ENCODE measurements at places on chromosomes 3 and 15. TPM values are rescaled to one million over a fixed set of nuclear protein-coding genes. Genes with fewer than 3 reads are reported as not detected.

CHRFAM7A gene
- 5.0 TPM for total RNA-seq

REC114 gene
- total RNA-seq, result not detected

COL8A1 gene
- 13.0 TPM for total RNA-seq

CYP1A2 gene
- not detected for total RNA-seq

SLC6A20 gene
- total RNA-seq, result 0.06 TPM

ARHGEF26 gene
- 12.0 TPM for total RNA-seq

CCR2 gene
- total RNA-seq, result 4.7 TPM

ROBO2 gene
- total RNA-seq, result 61.7 TPM

PSMA4 gene
- total RNA-seq, result 109 TPM

GFM1 gene
- total RNA-seq, result 68.3 TPM

ZDHHC19 gene
- total RNA-seq, result 1.1 TPM

C15orf40 gene
- total RNA-seq, result 48.6 TPM

GXYLT2 gene
- 26.6 TPM for total RNA-seq

GPR62 gene
- total RNA-seq, result 0.06 TPM

MASP1 gene
- total RNA-seq, result 8.5 TPM

RTP3 gene
- not detected for total RNA-seq

GOLGA6B gene
- total RNA-seq, result 0.23 TPM

BUB1B gene
- total RNA-seq, result 16.1 TPM

ZNF662 gene
- total RNA-seq, result 16.9 TPM

MUC4 gene
- total RNA-seq, result 0.47 TPM

SLTM gene
- 114 TPM for total RNA-seq

CHST13 gene
- total RNA-seq, result 7.9 TPM

CFAP92 gene
- total RNA-seq, result 0.70 TPM

ITIH4 gene
- 10.7 TPM for total RNA-seq

KCNMB3 gene
- 3.0 TPM for total RNA-seq

SOX2 gene
- 0.29 TPM for total RNA-seq

ECE2 gene
- total RNA-seq, result not detected

TTC21A gene
- 13.5 TPM for total RNA-seq

ENTPD3 gene
- 1.9 TPM for total RNA-seq

C3orf49 gene
- total RNA-seq, result not detected

PLSCR2 gene
- 0.47 TPM for total RNA-seq

GPR149 gene
- total RNA-seq, result not detected

All from metanephros (tissue), 2 donors.